ENCODE measurements at places on chromosomes 16 and 17. TPM values are rescaled to one million over a fixed set of nuclear protein-coding genes. Genes with fewer than 3 reads are reported as not detected.

DNA sequence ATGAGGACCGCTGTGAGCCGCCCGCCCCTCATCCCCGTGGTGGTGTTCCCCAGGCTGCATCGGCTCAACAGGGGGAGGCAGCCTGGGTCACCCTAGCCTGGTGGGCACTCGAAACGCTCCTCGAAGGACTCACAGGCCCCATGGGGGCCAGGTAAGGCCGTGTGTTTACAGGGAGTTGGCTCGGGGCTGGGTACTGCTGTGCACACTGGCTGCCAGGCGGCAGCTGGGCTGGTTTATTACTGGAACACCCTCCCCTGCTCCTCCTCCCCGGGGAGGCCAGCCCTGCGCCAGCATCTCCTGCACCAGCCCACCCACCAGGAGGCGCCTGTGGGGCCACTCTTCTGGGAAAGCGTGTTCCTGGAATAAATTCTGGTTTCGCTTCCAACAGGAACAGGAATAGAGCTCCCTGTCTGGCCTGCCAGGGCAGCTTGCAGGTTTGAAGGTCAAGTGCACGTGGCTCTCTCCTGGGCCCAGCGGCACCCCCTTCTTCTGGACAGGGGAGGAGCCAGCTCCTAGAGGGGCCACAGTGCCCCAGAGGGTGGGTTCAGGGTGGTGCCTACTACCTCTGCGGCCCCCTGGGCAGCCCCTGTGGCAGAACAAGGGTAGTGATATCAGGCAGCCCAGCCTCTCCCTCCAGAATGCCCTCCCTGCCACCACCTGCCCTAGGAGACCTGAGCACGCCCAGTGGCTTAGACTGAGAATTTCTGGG, 11.3 kb downstream of the MCRIP1 start:
- DNase-seq, result peak; percentile 82

- no peak for DNase-seq
These were observed 578 bp downstream of the RAC3 start for GRCh38 chr17:82031885-82032627.

GRCh38 chr17:11996722-11997146, 541 bp downstream of the ZNF18 start:
- peak; percentile 38 for DNase-seq

DNA sequence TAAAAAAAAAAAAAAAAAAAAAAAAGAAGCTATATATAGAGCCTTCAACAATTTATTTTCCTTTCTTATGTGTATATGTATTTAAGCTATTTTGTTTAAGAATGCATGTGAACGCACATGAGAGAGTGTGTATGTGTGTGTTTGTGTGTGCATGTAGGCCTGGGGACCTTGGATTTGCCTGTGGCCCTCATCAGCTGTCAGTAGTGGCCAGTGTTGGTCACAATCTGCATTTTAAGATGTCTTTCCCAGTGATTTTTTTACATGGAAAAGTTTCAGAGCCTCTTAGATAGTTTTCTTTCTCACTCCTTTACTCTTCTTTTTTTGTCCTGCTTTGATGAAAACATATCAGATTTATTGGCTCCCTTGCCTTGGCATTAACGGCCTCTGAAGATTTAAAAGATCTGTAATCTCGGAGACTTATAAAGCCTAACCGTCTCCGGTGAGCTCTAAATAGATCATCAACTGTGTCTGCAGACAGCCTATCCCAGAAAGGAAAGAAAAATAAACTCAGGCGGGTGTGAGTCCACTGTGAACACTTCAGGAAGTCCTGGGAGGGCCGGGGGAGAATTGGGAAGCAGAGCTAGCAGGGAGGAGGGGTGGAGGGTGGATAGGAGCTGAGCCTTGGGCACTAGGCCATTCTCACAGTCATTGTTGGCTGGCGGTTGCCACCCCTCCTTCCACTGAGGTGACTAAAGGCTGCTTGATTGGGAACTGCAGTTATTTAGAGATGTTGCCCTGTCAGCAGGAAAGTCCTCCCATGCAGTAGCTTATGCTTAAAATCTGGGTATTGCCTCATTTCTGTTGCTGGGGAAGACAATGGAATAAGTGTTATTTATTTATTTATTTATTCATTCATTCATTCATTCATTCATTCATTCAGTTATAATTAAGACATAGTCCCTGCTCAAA, 86.8 kb downstream of the WWP2 start:
- DNase-seq, result peak; percentile 77

- peak; percentile 31 for DNase-seq
These were observed 21.0 kb downstream of the ACE start for GRCh38 chr17:63497708-63498483.

GRCh38 chr17:61307905-61308886, 91.4 kb upstream of the TBX2 start:
- DNase-seq, result no peak

GRCh38 chr16:48824271-48824670, 214.3 kb upstream of the N4BP1 start:
- DNase-seq, result no peak

Gene ZG16B
- total RNA-seq, result not detected

Gene PIK3R6
- not detected for total RNA-seq

DNA sequence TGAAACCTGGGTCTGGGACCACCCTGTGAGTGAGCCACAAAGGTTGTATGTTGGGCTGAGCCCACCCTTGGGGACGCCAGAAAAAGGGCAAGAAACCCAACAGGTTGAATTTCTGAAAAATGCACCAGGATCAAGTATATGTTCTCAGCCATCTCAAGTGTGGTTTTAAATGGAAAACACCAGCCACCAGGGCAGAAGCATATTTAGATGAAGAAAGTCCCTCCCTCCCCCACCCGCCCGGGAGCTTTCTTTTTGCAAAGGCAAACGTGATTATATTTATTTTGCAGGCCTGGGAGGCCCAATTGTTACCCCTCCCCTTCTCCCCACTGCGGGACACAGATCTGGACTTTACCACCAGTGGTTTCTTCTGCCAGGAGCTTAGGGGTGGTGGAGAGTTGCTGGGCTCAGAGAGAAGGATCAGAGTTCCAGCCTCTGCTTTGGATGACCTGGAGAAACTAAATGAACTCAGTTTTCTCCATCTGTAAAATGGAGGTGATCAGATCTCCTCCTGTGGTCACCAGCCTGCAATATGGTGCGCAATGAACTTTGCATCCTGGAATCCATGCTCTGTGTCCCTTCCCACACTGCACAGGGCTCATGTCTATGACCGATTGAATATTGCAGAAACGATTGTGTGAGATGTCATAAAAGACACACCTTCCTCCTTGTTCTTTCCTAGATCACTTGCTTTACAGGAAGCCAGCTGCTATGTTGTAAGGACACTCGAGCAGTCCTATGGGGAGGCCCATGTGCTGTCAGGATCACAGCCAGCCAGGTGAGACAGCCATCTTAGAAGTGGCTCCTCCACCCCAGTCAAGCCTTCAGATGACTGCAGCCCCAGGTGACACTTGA, 21.0 kb upstream of the NGFR start:
- DNase-seq, result no peak

- no peak for DNase-seq
These were observed 700 bp downstream of the TLCD2 start for GRCh38 chr17:1709403-1709951.

Gene INCA1
- 0.40 TPM for total RNA-seq

Gene KRTAP4-3
- total RNA-seq, result not detected

GRCh38 chr16:79098907-79099306, 501.6 kb downstream of the MAF start:
- DNase-seq, result no peak

DNA sequence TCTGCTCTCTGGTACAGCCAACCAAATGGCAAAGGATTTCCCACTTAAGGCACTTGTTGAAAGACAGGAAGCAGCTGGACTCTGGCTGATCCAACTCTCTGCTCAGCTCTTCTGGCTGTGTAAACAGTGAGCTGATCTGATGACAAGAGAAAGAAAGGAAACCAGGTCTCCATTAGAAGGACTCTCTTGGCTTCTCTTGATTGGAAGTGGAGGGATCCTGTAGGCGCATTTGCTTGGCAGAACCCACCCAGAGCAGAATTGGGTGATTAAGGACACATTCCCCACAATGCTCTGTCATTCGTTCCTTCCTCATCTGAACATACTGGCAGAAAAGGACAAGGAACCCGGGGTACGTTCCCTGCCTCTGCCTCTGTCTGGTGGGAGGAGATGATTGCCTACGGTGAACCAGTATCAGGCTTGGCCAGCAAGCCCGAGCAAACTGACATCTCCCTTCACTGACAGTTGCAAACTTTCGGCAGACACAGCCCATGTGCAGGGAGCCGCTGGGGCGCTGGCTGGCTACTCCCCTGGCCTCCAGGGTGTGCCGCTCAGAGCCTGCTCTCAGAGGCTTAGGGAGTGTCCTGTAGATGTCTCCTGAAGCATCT, 29.1 kb downstream of the LDHD start:
- DNase-seq, result peak; percentile 96

Gene TP53TG3F
- total RNA-seq, result not detected

DNA sequence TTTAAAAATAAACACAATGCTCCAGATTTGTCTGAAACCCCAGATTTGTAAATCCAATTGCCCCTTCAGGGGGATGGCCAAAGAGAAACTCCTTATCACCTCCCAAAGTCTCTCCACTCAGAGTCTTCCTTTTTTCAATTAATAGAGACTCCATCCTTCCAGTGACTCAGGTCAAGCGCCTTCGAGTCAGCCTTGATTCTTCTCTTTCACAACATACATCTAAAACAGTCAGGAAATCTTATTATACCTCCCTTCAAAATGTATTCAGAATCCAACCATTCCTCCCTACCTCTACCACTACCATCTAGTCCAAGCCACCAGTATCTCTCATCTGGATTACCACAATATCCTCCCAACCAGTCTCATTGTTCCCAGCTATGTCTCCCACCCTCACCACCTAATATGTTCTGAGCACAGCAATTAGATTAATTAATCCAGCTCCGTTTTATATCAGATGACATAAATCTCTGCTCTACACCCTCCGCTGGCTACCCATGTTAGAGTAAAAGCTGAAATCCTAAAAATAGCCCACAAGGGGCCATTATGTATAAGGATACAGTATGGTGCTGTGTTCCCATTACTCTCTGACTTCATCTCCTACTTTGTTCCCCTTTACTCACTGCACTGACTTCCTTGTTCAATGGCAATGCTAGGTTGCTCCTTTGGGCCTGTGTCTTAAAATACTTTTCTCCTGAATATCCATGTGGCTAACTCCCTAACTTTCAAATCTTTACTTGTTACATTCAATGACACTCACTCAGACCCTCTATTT, 11.8 kb downstream of the SIAH1 start:
- DNase-seq, result no peak

Measured in lung microvascular endothelial cell (primary cell).